ENCODE measurements at places on chromosomes 3 and 15.

DNA sequence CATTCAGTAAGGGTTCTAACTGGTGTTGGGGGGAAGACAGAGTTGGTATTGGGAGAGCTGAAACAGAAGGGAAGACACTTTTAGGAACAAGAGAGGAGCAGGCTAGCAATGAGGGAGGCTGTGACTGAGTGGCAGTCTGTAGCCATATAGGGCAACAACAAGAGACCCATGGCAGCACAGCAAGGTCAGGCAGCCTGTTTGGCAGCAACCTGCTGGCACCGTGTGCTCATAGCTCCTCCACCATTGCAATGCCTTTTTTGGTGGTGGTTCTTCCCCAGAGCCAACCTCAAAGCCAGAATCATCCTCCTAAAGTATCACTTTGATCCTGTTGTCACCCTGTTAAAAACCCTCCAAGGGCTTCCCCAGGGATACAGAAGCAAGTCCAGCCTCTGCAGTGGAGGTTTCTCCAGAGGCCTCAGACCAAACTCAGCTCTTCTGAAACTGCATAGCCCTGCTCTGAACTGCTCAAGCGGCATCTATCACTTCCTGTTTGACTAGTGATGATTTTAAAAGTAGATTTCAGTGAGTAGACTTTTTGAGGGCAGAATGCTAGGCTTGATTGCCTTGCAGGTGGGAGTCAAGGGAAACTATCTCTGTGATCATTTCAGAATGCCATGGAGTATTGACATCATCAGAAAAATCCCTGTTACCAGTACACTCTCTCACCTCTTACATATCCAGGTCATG is 176.9 kb downstream of the STAC start:
- no peak for DNase-seq

- no peak for DNase-seq
Observed at GRCh38 chr3:75295013-75295412, 369.1 kb upstream of the FRG2C start.

DNA sequence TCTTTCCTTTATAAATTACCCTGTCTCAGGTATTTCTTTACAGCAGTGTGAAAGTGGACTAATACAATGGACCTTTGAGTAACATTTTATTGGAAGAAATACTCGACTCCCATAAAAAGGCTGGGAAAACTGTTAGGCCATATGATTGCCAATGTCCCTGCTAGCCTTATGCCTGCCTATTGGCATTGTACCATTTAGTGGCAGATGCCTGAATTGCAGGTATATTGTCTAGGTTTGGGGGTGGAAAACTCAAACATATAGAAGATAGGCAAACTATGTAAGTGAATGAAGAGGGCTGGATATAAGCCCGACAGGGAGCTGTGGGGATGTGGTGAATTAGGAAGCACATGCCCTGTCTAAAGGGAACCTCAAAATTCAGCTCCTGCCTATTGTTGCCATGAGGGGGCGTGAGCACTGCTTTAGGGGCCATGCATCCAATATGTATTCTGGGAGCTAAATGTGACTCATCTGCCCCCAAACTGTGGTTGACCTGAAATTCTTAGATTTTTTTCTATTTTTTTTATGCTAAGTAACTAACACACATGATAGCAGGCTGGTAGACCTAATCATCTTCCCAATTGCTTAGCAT is 65.2 kb upstream of the TRA2B start:
- DNase-seq = no peak

DNA sequence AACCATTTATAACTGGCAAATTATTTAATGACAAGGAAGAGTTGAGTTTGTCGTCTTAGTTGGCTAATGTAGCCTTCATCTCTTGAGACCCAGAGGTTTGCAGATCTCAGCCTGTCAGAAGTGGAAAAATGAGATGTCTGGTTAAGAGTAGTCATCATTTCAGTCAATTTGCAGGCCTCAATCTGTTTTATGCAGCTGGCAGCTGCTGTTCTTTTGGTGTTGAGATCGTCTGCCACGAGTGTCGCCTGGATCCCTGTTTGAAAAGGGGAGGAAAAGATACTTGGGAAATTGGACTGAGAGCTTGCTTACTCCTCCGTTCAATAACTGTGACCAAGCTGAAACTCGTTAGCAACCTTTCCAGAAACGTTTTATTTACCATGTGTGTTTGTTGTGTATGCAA is 2.3 kb downstream of the PHLDB2 start:
- DNase-seq = no peak

GRCh38 chr3:120569222-120570057 is 26.7 kb upstream of the NDUFB4 start:
- DNase-seq = no peak

DNA sequence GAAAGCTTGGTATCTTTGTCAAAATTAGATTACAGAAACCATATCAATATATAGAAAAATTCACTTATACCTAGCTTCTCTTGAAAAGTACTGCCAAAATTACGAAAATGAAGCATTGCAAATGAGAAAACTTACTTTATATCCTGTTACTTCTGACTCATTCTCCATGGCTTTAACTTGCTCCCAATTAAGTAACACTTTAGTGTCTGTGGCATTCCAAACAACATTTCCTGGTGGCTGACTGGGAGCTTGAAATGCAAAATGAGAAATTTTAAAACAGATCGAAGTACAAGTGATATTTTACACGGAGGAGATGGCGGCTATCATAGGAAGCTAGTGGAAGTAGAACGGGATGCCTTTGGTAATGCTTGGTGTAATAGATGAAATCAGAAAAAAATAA is 347.3 kb downstream of the CNTN3 start:
- no peak for DNase-seq

DNA sequence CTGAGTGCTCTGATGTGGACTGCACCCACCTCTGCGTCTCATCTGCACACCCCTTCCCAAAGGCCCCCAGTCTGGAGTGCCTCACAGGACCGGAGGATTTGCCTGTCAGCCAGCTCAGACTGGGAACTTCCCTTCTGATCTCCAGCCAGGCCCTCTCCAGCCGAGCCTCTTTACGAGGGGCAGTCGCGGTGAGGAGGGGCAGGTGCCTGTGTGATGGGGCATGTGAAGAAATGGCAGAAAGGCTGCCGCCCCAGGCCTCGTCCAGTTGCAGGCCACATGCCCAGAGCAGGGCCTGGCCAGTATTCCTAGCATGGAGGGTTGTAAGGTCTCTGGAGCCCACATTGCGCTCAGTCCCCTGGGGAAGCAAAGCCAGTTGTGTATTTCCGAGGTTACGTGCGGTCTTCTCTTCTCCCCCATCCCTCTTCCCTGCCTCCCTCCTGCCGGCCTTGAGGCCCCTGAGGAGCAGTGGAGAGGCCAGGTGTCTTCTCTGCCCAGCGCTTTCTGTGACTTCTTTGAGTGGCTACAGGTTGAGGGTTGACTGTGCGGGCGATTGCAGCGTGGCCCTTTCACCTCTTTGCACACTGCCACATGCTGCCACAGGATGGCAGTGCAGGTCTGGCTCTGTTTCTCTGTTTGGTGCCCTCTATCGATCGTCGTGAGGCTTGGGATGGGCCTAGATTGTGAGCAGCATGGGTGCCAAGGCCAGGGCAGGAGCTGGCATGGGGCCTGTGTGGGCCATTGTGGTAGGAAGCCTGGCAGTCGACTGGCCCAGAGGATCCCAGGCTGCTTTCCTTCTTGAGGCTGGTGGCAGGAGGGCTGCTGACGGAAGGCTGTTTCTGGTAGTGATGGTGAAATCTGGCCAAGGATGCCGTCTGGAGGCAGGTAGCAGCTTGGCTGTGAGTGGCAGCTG is 5.3 kb downstream of the CLK3 start:
- peak; percentile 88 for DNase-seq

GRCh38 chr3:17969985-17970568 is 227.6 kb upstream of the TBC1D5 start:
- no peak for DNase-seq

DNA sequence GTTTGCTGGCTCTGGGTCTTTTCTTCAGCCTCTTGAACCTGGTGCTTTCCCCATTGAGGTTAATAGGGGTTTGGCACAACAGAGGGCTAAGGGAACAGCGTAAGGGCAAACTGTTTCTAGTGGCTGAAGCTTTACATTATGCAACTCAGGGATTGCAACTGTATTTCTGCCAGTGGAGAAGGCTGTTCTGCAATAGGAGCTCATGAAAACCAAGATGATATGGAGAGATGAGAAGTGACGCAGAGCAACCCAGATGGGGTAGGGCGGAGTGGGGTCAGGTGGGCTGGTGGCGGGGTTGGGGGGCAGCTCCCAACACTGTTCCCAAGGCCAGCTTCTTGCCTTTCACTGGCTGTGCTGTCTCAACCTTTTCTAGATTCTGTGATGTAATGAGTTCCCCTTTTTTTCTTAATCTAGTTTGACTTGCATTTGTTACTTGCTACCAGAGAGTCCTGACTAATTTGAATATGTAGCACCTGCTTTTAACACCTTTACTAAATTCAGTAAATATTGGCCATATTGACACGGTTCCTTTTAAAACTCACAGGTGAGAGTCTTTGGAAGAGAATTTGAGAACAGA is 7.2 kb downstream of the GXYLT2 start:
- no peak for DNase-seq

- DNase-seq = no peak
Observed at GRCh38 chr3:122076491-122077292, 21.5 kb downstream of the CD86 start.

GRCh38 chr3:58544541-58544940 is 7.6 kb upstream of the ACOX2 start:
- DNase-seq = peak; percentile 6

DNA sequence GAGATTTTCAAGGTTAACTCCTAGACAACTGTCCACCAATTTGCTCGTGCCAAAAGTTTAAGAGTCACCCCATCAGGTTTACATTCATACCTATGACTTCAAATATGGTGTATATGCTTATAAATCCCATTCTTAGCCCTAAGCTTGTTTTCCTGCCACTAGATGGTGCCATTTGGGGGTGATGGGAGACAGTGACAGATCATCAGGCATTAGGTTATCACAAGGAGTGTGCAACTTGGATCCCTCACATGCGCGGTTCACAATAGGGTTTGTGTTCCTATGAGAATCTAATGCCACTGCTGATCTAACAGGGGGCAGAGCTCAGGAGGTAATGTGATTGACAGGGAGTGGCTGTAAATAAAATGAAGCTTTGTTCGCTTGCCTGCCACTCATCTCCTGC is 182.7 kb downstream of the CNTN6 start:
- no peak for DNase-seq

GRCh38 chr3:197494366-197495058 is 61.3 kb downstream of the BDH1 start:
- peak; percentile 65 for DNase-seq
